ENCODE measurements at places on chromosomes 3 and 15.

GRCh38 chr3:68479779-68480178 is 452.6 kb downstream of the TAFA4 start:
- DNase-seq, result no peak

DNA sequence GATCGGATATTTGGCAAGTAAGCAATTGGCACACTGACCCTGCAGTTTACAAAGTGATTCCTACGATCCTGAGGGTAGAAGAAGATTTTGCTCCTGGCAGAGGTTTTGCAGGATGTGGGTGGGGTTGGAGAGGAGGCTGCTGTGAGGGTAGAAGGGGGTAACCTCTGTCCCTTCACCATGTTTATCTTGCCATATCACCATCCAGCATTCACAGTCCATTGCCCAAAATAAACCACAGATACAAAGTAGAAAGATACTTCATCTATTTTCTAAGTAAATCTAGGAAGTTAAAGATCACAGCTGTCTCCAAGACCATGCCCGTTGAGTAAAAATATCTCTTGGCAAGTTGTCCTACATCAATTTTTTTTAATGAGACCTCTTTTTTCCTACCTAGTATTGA is 51.6 kb downstream of the LIPC start:
- no peak for DNase-seq

DNA sequence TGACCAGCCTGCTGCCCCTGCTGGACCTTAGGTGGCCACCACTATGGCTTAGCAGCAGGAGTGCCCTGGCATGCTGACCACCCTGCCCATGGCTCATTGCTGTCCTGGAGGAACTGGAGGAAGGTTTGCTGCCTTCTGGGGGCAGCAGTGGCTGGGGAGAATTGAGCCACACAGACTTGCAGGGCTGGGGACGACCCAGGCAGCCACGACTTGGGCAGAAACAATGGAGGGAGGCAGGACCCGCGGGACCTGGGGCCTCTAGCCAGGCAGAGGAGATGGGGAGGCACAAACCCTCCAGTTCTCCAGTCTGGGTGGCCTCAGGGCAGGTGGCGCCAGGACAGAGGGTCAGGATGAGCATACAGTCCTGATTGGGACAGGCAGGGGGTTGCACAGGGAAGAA is 32.8 kb downstream of the ADAMTS7 start:
- peak; percentile 15 for DNase-seq

GRCh38 chr3:119360736-119361462 is 66.7 kb downstream of the ARHGAP31 start:
- no peak for DNase-seq

- DNase-seq, result no peak
Measured at GRCh38 chr3:95387242-95388021, 1324.6 kb downstream of the NSUN3 start.

- no peak for DNase-seq
Measured at GRCh38 chr3:53613125-53613524, 118.7 kb downstream of the CACNA1D start.

DNA sequence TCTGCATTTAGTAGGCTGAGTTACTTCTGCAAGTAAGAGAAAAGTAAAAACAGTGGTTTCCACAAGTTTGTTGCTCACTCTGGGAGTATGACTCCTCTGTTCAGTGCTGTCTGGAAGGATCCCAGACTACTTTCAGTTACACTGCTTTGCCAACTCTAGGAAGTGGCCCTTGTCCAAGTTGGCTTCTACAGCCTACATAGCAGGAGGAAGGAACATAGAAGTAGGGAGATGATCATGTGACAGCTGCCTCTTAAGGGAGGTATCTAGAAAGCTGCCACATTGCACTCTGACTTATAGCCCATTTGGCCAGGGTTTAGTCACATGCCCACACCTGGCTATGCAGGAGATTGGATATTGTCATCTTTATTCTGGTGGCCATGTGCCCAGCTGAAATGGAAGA is 298.1 kb downstream of the NSUN3 start:
- peak; percentile 79 for DNase-seq

- DNase-seq, result no peak
Measured at GRCh38 chr3:23004971-23005370, 198.2 kb upstream of the UBE2E2 start.

GRCh38 chr3:101268971-101269671 is 51.3 kb downstream of the IMPG2 start:
- DNase-seq, result no peak

- no peak for DNase-seq
Measured at GRCh38 chr3:150483226-150483625, 63.1 kb downstream of the SERP1 start.

GRCh38 chr3:150372320-150372719 is 35.8 kb upstream of the TSC22D2 start:
- no peak for DNase-seq

GRCh38 chr15:59388670-59389069 is 16.0 kb upstream of the MYO1E start:
- DNase-seq, result no peak

GRCh38 chr15:38745126-38745525 is 180.5 kb upstream of the RASGRP1 start:
- DNase-seq, result no peak

DNA sequence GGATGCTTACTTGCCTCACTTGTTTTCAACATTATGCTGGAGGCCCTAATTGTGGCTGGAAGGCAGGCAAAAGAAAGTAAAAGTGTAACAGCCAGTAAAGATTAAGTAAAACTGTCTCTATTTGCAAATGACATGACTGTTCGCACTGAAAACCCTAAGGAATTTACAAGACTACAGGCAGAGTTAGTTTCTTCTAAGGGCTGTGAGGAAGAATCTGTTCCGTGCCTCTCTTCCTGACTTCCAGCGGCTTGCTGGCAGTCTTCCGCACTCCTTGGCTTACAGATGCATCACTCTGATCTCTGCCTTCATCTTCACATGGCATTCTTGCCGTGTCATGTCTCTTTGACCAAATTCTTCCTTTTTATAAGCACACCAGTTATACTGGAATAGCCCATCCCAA is 86.1 kb downstream of the DLG1 start:
- no peak for DNase-seq

GRCh38 chr3:48275287-48276027 is 34.6 kb downstream of the ZNF589 start:
- no peak for DNase-seq

- no peak for DNase-seq
Measured at GRCh38 chr15:33670567-33670966, 297.7 kb upstream of the CHRM5 start.

- DNase-seq, result no peak
Measured at GRCh38 chr3:46545818-46546630, 20.1 kb downstream of the LRRC2 start.

DNA sequence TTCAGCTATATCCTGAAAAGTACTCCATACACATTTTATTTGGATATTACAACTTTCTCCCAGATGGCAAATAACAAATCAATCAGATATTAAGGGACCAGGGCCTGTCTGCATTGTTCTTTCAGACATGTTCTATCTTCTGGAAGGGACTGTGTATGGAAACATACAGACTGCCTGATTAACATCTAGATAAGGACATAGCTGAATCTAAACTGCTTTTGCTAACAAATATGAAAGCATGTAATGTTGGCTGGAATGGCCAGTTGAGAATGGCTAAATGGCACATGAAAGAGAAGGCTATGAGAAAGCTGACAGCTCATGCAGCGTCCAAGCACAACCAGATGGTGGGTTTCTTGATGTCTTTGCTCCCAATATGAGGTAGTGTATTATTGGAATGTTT is 149.4 kb downstream of the CFAP20DC start:
- DNase-seq, result no peak

DNA sequence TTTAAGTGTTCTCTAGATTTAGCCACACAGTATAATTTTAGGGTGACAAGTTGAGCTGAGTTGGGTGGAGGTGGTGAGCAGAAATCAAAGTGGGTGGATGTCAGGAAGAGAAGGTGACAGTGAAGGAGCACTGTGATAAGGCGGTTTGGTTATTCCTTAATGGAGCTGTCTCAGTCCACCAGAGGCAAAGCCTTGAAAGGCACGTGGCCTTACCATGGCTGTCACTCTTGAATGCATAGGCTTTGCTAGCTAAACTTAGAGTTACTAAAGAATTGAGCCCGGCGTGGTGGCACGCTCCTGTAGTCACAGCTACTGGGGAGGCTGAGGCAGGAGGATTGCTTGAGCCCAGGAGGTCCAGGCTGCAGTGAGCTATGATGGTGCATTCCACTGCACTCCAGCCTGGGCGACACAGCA is 560 bp upstream of the TTLL13 start:
- no peak for DNase-seq

DNA sequence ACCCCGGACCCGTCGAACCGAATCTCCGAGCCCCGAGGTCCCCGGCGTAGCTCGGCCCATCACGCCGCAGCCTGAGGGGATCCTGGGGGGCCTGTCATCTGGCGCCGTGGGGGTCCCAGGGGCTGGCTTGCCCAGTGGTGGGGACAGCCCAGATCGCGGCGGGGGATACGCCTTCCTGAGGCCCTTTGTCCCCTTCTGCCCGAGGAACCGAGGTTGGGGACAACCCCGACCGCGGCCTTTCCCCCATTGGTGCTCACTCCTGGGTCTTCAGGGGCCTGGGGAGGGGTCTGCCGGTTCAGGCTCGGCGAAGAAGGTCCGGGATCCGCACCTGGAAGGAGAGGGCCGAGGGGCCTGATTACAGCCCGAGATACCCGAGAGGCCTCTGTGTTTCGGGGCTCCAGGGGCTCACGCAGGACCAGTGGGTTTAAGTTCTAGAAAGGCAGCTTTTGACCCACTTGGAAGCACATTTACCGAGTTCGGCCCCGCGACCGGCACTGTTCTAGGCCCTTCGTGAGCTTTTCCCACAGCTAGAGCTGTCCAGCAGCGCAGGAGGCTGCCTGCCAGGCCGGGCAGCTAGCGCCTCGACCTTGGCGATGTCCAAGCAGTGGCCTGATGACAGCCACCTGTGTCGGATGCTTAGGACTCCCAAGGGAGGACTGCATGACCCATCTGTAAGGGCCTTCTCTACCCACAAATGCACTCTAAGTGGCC is 504 bp downstream of the ABHD2 start:
- peak; percentile 51 for DNase-seq

DNA sequence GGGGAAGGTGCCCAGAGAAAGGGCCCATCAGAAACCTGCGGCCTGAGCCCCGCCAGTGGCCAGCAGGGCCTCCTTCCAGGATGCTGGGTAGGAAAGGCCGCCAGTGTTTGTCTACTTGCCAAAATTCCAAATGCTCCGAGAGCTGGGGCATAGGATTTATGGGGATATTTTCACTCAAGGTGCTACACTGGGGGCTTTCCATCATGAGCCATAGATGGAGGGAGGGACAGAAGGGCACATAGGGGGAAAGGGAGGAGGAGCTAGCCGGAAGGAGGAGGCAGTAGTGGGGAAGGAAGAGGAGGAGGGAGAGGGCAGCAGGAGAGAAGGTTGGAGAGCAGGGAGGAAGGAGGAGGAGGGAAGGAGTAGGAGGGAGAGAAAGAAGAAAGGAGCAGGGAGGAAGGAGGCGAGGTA is 494.7 kb upstream of the PROK2 start:
- DNase-seq, result no peak

- no peak for DNase-seq
Measured at GRCh38 chr3:7346364-7346763, 485.4 kb downstream of the GRM7 start.

- DNase-seq, result no peak
Measured at GRCh38 chr3:47323431-47324277, 40.9 kb downstream of the KLHL18 start.

DNA sequence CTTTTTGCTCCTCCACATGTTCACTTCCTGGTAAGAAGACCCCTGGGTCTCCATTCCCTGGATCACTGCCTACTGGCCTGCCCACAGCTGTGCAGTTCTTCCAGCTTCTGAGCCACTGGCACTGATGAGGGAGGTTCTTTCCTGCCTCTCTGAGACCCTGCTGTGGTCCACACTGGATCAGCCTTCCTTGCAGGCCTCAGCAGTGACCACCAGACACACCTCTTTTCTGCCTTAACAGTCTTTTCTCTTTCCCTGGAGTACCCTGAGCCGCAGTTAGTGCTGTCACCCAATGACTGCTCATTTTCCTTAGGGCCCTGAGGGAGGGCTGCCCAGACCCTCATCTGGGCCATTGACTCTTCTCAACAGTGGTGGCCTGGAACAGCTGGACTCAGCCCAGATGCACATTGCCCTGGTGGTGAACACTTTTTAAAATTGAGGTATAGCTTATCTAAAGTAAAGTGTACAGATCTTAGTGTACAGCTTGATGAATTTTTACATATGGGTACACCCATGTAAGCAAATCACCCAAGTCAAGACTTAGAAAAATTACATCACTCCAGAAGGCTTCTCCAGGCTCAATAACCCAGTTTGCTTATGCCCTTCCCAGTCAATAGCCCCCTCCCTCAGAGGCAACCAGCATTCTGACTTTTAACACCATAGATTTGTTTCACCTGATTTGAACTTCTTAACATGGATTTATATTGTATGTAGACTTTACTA is 32.8 kb upstream of the C3orf80 start:
- DNase-seq, result no peak

- peak; percentile 54 for DNase-seq
Measured at GRCh38 chr15:45635191-45635638, 386 bp downstream of the SQOR start.

GRCh38 chr3:30510596-30510995 is 95.8 kb upstream of the TGFBR2 start:
- DNase-seq, result no peak

GRCh38 chr3:52262447-52262846 is 16.0 kb downstream of the WDR82 start:
- DNase-seq, result no peak

- peak; percentile 65 for DNase-seq
Measured at GRCh38 chr15:99409097-99409473, 156.7 kb upstream of the MEF2A start.

GRCh38 chr3:183699238-183699947 is 1.8 kb downstream of the YEATS2 start:
- DNase-seq, result no peak

- no peak for DNase-seq
Measured at GRCh38 chr3:31132132-31132769, 237.8 kb upstream of the GADL1 start.

GRCh38 chr3:113878403-113878802 is 39.8 kb downstream of the GRAMD1C start:
- DNase-seq, result no peak

DNA sequence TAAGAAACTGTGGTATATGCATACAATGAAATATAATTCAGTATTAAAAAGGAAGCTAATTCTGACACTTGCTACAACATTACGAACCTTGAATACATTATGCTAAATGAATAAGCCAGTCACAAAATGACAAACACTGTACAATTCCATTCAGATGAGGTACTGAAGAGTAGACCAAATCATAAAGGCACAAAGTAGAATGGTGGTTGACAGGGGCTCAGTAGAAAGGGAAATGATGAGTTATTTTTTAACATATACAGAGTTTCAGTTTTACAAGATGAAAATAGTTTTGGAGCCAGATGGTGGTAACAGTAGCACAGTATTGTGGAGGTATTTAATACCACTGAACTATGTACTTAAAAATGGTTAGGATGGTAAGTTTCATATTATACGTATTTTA is 254.6 kb upstream of the RBMS3 start:
- DNase-seq, result no peak

- no peak for DNase-seq
Measured at GRCh38 chr3:124362455-124362854, 367.8 kb upstream of the UMPS start.
